ENCODE measurements at places on chromosomes 1 and 21. TPM values are rescaled to one million over a fixed set of nuclear protein-coding genes. Genes with fewer than 3 reads are reported as not detected.

GRCh38 chr1:89525169-89525855 is 683 bp downstream of the LRRC8B start:
- no peak for DNase-seq

GRCh38 chr1:203089651-203090045 is 3.8 kb upstream of the MYOG start:
- no peak for DNase-seq

- no peak for DNase-seq
Observed at GRCh38 chr21:36288651-36289243, 31.2 kb upstream of the MORC3 start.

GRCh38 chr1:210291786-210292230 is 36.9 kb upstream of the HHAT start:
- no peak for DNase-seq

- no peak for DNase-seq
Observed at GRCh38 chr1:97384294-97384968, 536.4 kb downstream of the DPYD start.

DNA sequence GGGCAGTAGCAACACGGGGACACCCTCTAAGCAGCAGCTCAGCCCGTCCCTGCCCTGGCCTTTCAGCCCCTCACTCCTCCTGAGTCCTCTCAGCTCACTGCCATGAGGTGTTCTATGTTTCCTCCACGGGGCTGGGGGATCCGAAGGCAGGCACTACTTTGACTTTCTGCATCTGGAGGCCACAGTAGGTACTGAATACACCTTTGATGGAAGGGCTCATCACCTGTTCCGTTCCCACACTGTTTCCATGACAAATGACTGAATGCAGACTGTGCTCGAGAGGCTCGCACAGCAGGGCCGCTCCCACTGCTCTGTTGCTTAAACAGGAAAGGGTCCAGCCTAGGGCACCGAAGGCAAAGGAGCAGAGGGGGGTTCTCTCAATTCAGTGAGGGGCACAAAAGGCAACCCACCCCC is 77.6 kb upstream of the DNAH14 start:
- DNase-seq, result no peak

Gene RGS4
- 3.2 TPM for total RNA-seq

Gene CLCA4
- not detected for total RNA-seq

Gene DLGAP3
- total RNA-seq, result 0.32 TPM

Gene SPATA17
- not detected for total RNA-seq

Gene MIER1
- 55.5 TPM for total RNA-seq
